Esophagus mucosa (tissue), 1 donor: ENCODE measurements at places on chromosomes 6 and 20.

- ATAC-seq, result no peak
These were observed 125.7 kb downstream of the TTLL2 start for GRCh38 chr6:167450626-167451025.

DNA sequence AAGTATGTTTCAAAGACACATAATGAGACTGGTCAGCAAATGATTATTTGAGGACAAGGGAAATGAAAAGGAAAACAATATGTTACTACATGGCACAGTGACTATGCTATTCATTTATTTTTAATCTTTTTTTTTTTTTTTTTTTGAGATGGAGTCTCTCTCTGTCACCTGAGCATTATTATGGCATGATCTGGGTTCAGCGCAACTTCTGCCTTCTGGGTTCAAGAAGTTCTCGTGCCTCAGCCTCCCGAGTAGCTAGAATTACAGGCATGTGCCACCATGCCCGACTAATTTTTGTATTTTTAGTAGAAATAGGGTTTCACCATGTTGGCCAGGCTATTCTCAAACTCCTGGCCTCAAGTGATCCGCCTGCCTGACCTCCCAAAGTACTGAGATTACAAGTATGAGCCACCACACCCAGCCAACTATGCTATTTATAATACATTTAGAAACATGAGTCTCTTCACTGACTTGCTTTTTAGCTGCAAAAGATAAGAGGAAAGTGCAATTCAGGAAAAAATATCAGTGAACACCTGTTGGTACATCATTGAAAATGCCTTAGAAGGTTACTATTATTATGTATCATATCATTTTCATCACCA, 3.4 kb downstream of the CALHM4 start:
- no peak for ATAC-seq

- ATAC-seq, result peak; percentile 95
These were observed 13.7 kb upstream of the CST8 start for GRCh38 chr20:23477223-23477622.

DNA sequence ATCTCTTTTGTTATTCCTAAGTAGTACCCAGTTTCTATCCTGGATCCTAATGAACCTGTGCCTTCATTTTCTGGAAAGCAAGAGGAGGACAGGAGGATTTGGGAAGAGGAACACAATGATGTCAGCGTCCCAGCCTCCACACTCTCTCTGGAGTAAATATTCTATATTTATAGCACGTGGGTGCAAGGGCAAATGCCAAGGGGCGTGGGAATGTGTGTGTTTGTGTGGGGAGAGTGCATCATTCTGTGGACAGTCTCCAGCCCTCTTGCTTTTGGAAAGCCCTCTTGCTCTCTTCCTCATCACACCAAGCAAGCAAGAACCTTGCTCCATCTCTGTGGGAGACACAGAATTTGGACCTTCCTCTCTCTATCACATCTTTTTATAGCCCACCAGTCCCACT, 103.2 kb upstream of the EMILIN3 start:
- no peak for ATAC-seq

DNA sequence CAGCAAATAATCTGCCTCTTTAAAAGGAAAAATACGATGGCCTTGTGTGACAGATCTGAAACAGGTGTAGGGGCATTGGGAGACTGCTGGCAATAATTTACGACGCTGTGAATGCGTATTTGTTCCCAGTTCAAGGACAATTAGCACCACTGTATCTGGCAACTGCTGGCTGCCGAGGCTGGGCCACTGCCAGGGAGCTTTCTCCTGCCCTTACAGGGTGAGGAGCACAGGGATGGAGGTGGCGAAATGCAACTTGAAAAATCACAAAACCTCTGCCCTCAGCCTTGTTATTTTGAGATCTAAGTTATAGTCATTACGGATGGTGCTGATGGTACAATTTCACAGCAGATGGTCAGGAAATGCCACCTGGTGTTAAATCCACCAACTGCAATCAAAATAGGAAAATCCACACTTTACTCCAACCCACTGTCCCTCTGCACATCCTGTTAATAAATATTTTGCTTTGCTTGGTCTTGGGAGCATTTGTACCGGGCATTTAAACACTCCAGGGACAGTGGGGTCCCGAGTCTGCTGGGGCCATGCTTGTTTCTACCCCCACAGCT, 6.4 kb downstream of the MYLK4 start:
- no peak for ATAC-seq

DNA sequence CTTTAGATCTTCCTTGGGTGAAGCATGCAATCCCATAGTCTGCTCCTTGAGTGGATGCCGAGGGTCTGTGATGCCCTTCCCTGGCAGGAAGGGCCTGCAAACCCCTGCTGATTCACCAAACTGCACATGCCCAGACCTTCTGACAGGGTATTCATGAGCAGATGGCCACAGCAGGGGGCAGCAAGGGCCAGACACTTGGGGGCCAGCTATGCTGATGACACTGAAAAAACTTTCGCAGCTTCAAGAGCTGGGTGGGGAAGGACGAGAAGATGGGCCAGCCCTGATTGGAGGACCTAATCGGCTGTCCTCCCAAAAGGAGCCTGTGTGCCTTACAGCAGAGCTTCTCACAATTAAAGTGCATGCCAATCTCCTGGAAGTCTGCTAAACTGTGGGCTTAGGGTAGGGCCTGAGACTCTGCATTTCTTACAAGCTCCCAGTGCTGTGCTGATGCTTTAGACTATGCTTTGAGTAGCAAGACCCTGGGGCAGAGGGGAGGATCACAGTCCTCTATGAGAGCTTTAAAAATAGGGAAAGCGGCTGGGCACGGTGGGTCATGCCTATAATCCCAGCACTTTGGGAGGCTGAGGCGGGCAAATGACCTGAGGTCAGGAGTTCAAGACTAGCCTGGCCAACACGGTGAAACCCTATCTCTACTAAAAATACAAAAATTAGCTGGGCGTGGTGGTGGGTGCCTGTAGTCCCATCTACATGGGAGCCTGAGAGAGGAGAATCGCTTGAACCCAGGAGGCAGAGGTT, 15.2 kb upstream of the GDAP1L1 start:
- ATAC-seq, result no peak

DNA sequence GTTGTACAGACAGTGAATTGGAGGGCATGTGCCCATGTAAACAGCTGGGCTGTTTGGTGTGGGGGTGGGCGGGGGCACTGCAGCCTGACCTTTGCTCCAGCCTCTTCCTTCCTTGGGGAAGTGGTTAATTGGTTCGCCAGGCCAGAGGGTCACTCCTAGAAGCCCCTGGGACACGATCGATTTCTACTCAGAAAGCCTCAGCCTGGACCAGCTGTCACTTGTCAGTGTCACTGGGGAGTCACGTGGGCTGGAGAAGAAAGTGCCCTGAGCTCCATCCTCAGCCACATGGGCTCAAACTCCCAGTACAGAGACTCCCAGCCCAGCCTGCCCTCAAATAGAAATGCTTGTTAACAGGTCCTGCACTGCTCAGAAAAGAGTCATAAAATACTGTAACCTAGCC, 423.8 kb upstream of the SULF2 start:
- no peak for ATAC-seq

- ATAC-seq, result no peak
These were observed 54.2 kb downstream of the TBC1D7 start for GRCh38 chr6:13273931-13274706.

GRCh38 chr6:107493158-107494057, 3.5 kb downstream of the SOBP start:
- no peak for ATAC-seq

DNA sequence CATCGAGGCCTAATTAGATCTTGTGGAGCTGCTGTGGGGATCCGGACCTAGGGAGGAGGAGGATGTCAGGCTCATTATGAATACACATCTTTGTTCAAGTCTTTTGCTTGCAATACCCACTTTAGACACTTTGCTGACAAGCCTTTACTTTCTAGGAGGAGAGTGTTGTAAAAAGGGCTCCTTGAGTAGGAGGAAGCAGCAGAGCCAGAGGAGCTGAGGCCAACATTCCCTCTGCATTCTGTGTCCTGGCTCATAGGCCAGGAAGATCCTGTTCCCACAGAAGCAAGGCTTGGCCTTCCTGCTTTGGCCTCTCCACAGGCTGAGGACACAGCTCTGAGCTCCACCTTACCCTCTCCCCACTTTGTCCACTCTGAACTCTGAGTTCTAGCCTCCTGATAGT, 67.1 kb downstream of the TPD52L1 start:
- ATAC-seq, result no peak

DNA sequence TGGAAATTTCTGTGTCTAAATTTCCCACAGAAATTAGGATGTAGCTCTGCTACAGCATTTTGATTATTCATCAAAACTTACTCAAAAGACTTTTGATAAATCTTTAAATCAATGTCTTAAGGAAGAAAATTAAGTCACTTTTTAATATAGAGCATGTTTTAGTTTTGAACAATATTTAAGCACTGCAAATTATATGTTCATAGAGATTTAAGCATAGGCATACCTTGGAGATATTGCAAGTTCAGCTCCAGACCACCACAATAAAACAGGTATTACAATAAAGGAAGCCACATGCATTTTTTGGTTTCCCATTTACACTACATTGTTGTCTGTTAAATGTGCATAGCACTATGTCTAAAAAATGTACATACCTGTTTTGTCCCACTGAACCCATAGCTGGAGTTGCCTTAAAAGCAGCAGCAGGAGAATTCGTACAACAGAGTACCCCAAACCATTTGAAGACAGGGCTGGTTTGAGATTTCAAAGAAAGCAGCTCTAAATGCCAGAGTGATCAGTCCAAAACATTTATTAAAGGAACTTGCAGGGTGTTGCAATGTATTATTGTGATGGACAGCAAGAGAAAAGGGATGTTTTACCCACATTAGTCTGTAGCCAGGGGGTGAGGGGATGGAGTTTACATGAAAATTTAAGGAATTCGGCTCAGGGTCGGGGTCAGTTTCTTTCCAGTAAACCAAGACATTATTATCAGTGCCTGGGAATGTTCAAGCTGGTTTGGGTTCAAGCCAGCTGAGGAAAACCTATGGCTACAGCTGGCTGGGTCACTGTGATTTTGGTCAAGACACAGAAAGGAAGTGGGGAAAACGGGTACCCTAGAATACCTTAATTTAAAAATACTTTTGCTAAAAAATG, 6.3 kb upstream of the LOC128125822 start:
- ATAC-seq, result no peak

GRCh38 chr6:107612762-107613415, 123.0 kb downstream of the SOBP start:
- no peak for ATAC-seq

DNA sequence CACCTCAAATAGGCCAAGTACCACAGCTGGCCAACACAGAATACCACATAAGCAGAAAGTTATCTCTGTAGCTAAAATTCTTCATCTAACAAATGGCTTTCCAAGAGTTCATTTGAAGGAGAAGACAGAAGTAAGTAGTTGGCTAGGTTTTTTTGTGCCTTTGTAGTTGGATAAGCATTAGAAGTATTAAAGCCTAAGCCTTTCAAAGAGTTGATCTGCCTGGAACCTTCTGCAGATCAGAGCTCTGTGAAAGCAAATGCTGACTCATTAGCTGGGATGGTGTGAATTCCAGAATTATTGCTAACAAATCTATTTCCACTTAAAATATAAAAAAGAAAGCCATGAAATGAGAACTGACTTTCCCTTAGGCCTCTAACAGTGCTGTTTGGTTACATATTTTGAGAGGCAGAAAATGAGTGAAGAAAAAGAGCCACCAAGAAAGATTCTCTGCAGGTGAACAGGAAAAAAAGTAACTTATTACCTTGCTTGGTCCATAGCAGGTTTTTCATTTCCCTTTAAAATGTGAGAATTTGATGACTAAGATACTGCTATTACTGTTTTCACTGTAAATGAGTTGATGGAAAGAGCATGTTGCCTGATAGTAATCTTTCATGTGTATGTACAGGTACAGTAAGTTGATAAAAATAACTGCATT, 763.2 kb upstream of the FLRT3 start:
- no peak for ATAC-seq

GRCh38 chr20:50055524-50056083, 57.3 kb downstream of the UBE2V1 start:
- no peak for ATAC-seq

DNA sequence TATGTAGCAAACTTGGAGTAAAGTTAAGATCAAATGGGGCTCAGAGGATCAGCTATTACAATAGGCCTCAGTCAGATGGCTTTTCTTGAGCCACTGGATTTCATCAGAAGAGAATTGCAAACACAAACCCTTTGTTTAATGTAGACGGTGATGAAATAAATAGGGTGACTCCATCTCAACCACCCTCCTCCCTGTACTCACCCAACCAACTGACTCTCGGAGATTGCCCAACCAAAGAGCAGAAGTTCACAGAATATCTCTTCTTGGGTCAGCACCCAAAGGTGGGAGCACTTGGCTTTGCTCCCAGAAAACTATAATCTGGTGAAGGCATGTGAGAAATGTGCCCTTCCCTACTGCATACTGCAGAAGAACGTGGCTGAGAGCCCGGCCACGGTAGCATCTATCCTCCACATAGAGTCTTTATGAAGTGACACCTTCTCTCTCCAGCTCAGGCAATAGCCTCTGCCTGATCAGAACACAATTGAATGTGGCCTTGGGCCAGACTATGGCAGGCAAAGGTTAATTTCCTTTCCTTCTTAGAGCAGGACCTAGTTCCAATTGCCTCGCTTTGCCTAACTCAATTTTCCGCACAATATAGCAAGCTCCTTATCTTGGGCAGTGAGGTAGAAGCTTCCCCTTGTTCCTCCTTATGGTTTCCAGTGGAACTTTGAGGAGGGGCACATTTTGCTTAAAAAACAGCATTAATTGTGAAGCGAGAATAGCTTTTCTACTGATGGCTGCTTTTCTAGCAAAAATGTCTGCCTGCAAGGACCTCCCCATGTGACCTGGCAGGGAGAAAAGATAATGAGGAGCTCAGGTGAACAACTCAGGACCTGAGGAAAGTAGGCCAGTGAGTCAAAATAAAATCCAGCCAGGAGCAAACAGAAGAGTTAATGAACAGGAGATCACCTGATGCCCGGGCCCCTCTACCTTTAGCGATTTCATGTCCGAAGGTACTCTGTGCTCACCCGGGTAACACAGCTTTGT, 79.4 kb downstream of the GFOD1 start:
- peak; percentile 92 for ATAC-seq

DNA sequence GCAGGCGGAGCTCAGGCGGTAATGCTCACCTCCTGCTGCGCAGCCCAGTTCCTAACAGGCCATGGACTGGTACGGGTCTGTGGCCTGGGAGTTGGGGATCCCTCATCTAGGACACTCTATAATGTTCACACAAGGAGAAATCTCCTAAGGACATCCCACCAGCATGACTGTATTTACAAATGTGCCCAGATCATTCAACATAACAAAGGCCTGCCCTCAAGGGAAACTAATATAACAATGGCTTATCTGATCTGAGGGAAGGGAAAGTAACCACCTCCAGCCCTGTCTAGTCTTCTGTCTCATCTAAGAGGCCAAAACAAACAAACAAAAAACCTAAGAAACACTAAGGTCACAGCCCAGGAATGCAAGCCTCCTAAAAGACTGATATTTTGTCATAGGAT, 232.8 kb downstream of the RNGTT start:
- no peak for ATAC-seq
